ENCODE measurements at places on chromosomes 1 and 21.

DNA sequence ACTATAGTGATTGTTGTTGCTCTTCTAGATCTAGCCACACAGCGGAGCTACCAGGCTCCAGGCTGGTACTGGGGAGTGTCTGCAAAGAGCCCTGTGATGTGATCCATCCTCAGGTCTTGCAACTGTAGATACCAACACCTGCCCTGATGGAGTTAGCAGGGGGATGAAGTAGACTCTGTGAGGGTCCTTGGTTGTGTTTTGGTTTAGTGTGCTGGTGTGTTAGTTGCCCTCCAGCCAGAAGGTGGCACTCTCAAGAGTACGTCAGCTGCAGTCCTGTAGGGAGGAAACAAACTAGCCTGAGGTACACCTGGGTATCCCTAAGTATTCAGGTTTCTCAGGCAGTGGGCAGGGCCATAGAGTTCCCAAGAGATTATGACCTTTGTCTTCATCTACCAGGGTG, 81.2 kb upstream of the TMPRSS2 start:
- DNase-seq: no peak

GRCh38 chr1:42973286-42973685, 14.6 kb upstream of the SLC2A1 start:
- no peak for DNase-seq

DNA sequence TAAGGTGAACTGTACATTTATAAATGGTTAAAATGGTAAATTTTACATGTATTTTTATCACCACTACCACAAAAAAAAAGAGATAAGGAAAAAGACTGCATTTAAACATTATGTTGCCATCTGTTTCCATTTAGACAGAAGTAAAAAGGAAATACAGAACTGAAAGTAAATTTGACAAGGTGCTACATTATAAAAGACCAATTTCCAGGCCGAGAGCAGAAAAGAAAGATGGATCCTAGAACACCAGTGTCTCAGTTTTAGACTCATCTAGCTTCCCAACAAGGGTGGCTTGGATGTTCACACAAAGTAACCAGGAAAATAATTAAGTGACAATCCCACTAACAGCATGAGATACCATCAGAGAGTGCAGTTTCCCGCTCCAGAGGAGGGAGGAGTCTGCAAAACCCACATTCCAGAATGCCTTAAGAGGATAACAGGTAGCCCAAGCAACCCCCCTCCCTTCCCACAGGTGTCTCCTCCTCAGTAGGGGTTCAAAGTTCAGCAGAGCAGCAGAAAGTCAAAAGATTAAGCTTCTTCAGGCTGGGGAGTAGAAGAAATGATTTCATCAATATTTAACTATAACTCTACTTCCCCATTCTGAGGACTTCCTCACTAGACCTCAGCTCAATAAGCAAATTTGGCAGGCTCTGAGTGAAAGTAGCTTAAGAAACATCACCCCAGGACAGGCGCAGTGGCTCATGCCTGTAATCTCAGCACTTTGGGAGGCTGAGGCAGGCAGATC, 11.8 kb downstream of the TPM3 start:
- no peak for DNase-seq

- DNase-seq: peak; percentile 25
Measured at GRCh38 chr1:188689542-188689941, 1788.1 kb downstream of the BRINP3 start.

GRCh38 chr1:180181996-180182642, 27.4 kb downstream of the QSOX1 start:
- DNase-seq: no peak

Measured in iris pigment epithelial cell (primary cell).